Activated T-helper 2 cell treated with anti-CD3 and anti-CD28 coated beads, Interferon-gamma antibody, Interleukin-2, Interleukin-4, amounts not matched to agents 10 μg/mL and 5 μg/mL and 100 μg/mL, durations not matched to agents 14 hours and 24 hours and 36 hours (primary cell): ENCODE measurements at places on chromosomes 7 and 10. TPM values are rescaled to one million over a fixed set of nuclear protein-coding genes. Genes with fewer than 3 reads are reported as not detected.

GRCh38 chr7:131674131-131674530 lies 117.7 kb upstream of the PODXL start:
- no peak for DNase-seq
- no peak overlapping the region for H3K27ac ChIP-seq
- H3K4me3 ChIP-seq, result no peak overlapping the region

- H3K27ac ChIP-seq, result no peak overlapping the region
- H3K4me1 ChIP-seq, result peaks cover 23% of the 10 kb centered on the region
- peaks cover 2% of the 10 kb centered on the region for H3K27me3 ChIP-seq
- no peaks in the 10 kb centered on the region for H3K36me3 ChIP-seq
- no peak for DNase-seq
Measured at GRCh38 chr7:36198854-36199266, 45.8 kb downstream of the EEPD1 start.

- H3K4me3 ChIP-seq, result no peak overlapping the region
- H3K27ac ChIP-seq, result no peak overlapping the region
- no peak for DNase-seq
- H3K4me1 ChIP-seq, result no peaks in the 10 kb centered on the region
- no peaks in the 10 kb centered on the region for H3K27me3 ChIP-seq
Measured at GRCh38 chr10:127398971-127399365, 150.1 kb upstream of the NPS start.

DNA sequence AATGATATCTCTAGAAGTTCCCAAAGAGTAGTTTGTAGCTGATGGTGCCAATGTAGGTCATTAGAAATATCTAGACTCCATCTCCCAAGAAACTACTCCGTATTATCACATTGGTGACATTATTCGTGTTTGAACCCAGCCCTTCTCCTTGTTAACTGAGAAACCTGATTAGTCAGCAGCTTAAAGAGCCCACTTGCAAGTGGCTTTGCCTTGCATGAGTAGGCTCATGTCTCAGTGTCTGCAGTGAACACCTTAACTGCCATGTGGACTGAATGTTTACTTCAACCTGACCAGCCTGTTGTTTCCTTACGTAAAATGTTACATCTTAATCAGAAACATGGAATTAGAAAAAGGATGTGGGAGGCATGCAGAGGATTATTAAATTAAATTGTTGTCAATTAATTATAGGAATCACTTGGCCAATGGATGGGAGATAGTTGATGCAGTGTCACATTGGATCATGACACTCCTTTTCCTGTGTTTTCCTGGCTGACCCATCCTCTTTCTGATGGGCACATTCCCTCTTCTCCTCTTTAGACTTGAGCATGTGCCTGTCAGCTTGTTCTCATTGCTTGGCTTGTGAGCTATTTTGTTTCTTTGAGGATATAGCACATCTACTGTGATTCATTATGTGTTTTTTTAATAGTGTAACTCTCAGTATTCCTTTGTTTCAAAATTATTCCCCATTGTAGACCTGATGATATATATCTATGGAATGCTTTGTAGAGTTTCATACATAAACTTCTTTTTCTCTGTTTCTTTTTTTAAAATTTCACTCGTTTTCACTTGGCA lies 18.0 kb downstream of the STARD3NL start:
- no peak overlapping the region for H3K27ac ChIP-seq
- H3K4me1 ChIP-seq, result peaks cover 15% of the 10 kb centered on the region
- H3K4me3 ChIP-seq, result no peak overlapping the region
- H3K27me3 ChIP-seq, result no peaks in the 10 kb centered on the region
- peaks cover 13% of the 10 kb centered on the region for H3K36me3 ChIP-seq

- no peak overlapping the region for H3K27ac ChIP-seq
- peaks cover 10% of the 10 kb centered on the region for H3K4me1 ChIP-seq
- no peak for DNase-seq
- H3K4me3 ChIP-seq, result no peak overlapping the region
Measured at GRCh38 chr7:148754912-148755311, 56.2 kb downstream of the CUL1 start.

GRCh38 chr10:63005246-63005645 lies 127.9 kb upstream of the NRBF2 start:
- no peak overlapping the region for H3K4me3 ChIP-seq
- H3K4me1 ChIP-seq, result peaks cover 33% of the 10 kb centered on the region
- DNase-seq, result no peak
- no peak overlapping the region for H3K27ac ChIP-seq

GRCh38 chr7:27971171-27971812 lies 209.3 kb downstream of the JAZF1 start:
- DNase-seq, result no peak
- peaks cover 20% of the 10 kb centered on the region for H3K4me1 ChIP-seq
- H3K27ac ChIP-seq, result no peak overlapping the region
- peaks cover 15% of the 10 kb centered on the region for H3K27me3 ChIP-seq

- no peaks in the 10 kb centered on the region for H3K36me3 ChIP-seq
- H3K27me3 ChIP-seq, result peaks cover 11% of the 10 kb centered on the region
- no peak overlapping the region for H3K4me3 ChIP-seq
Measured at GRCh38 chr7:138618933-138619332, 82.2 kb downstream of the SVOPL start.

GRCh38 chr7:130913639-130914553 lies 179.9 kb upstream of the KLF14 start:
- peaks cover 85% of the 10 kb centered on the region for H3K36me3 ChIP-seq
- H3K4me1 ChIP-seq, result peaks cover 83% of the 10 kb centered on the region
- H3K27me3 ChIP-seq, result no peaks in the 10 kb centered on the region
- H3K27ac ChIP-seq, result peak overlapping the region; percentile 86

DNA sequence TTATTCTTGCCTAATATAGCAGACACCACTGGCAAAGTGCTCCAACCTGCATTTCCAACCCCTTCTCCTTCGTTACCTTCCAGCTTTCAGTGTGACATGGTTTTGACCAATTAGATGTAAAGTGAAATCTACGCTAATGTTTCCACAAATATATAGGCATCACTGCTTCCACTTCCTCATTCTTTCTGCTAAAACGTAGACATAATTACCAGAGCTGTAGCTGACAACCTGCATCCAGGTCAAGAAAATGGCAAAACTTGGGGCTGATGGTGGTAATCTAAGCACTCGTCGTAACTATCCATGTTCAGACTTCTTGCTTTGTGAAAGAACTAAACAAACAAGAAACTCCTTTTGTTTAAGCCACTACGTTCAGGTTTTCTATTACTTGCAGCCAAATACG lies 41.8 kb upstream of the COL1A2 start:
- no peaks in the 10 kb centered on the region for H3K4me1 ChIP-seq
- no peak overlapping the region for H3K4me3 ChIP-seq
- no peak for DNase-seq
- no peaks in the 10 kb centered on the region for H3K27me3 ChIP-seq
- no peaks in the 10 kb centered on the region for H3K36me3 ChIP-seq

GRCh38 chr10:52261362-52261761 lies 52.7 kb upstream of the DKK1 start:
- no peak overlapping the region for H3K4me3 ChIP-seq
- no peaks in the 10 kb centered on the region for H3K4me1 ChIP-seq
- H3K27ac ChIP-seq, result no peak overlapping the region

GRCh38 chr7:115338016-115338415 lies 416.1 kb downstream of the MDFIC start:
- DNase-seq, result no peak
- no peaks in the 10 kb centered on the region for H3K4me1 ChIP-seq
- H3K36me3 ChIP-seq, result no peaks in the 10 kb centered on the region
- H3K27ac ChIP-seq, result no peak overlapping the region
- no peak overlapping the region for H3K4me3 ChIP-seq

DNA sequence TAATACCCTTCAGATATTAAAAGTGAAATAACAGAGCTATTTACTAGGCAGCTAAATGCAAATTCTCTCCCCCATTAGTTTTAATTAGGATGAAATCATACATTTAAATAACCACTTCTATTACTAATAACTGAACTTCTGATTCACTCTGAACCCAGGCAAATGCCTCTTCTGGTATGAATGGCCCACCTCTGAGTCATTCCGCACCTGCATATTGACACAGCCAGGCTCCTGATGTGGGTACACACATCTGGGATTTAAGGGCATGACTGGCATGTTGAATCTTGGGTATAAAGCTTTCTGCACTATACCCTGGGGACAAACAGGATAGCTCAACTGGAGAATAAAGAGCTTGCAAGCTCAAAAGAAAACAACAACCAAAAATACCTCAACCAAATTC lies 140.9 kb downstream of the AUTS2 start:
- H3K4me1 ChIP-seq, result no peaks in the 10 kb centered on the region
- no peaks in the 10 kb centered on the region for H3K27me3 ChIP-seq
- no peak for DNase-seq
- no peak overlapping the region for H3K27ac ChIP-seq

The HHEX gene
- total RNA-seq, result 0.32 and 0.46 TPM in 2 replicates

The NEBL gene
- 0.30 and 0.43 TPM in 2 replicates for total RNA-seq

The GIMAP4 gene
- 36.7 and 39.1 TPM in 2 replicates for total RNA-seq

The PAX4 gene
- not detected in 2 replicates for total RNA-seq

The NKX2-3 gene
- total RNA-seq, result not detected in 2 replicates

The SLC26A5 gene
- total RNA-seq, result 0.07 TPM in 1 of 2 replicates, not detected in the other

The RGR gene
- total RNA-seq, result not detected in 2 replicates
